ENCODE measurements at places on chromosomes 7 and 10. TPM values are rescaled to one million over a fixed set of nuclear protein-coding genes. Genes with fewer than 3 reads are reported as not detected.

- DNase-seq, result no peak
These were observed 77.6 kb upstream of the JAZF1 start for GRCh38 chr7:28258240-28258639.

DNA sequence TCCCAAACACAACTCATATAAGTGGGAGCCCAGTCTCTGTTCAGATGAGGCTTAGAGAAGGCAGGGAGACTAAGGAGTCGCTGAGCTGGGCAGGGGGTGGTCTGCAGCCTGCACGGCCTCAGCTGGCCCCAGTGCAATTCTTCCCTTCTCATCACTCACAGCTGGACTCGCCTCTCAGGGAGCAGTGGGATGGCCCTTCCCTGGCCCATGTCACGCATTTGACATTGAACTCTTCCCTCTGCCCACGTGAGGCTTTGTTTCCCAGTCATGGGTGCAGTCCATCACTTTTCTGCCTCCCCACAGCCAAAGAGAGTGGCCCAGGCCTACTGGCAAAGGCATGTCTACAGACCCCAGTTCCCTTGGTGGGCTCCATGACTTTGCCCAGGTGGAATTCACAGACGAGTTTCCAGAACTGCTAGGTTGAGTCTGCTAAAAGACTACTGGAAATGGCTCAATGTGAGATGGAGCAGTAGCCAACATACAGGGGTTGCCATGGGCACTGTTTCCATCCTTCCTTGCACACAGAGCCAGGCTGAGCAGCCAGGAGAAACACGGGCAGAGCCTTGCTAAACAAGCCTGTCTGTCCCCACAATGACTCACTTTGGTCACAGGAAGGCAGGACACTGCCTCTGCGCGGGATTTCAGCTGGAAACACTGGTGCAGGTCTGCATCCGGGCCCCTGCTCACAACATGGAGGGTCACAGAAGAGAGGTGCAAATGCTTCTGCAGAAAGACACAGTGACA lies 90.1 kb downstream of the OAT start:
- DNase-seq, result no peak

- no peak for DNase-seq
These were observed 177.2 kb upstream of the RHEB start for GRCh38 chr7:151696721-151697514.

IGFBP3 gene
- 296 TPM for total RNA-seq

All from renal cortical epithelial cell (primary cell).